ENCODE measurements at places on chromosomes 1 and 21.

- no peak for DNase-seq
These were observed 333.8 kb downstream of the PTPRU start for GRCh38 chr1:29569971-29570634.

GRCh38 chr1:156494309-156494895, 6.2 kb downstream of the MEF2D start:
- no peak for DNase-seq

- no peak for DNase-seq
These were observed 2.7 kb downstream of the VCAM1 start for GRCh38 chr1:100722221-100722620.

GRCh38 chr1:199182186-199182843, 543.5 kb downstream of the PTPRC start:
- no peak for DNase-seq

DNA sequence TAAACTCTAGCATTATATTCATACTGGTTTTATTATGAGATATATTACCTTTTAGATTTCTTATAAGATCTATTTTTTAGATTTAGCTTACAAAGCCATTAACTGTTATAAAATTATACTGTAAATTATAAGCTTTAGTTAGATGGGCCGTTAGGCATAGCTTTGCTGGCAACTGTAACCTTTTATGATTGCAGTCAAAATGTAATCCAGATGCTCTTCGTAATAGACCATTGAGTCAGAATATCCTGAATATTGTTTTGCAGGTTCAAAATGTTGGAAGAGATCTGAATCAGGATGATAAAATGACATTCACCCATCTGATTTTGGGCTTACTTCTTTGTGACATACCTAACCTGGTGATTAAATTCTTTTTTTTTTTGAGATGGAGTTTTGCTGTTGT, 20.9 kb downstream of the ITSN1 start:
- no peak for DNase-seq

- no peak for DNase-seq
These were observed 434.6 kb downstream of the SMYD3 start for GRCh38 chr1:246072456-246072955.

- no peak for DNase-seq
These were observed 1.5 kb upstream of the DNAJB4 start for GRCh38 chr1:78003070-78003746.

DNA sequence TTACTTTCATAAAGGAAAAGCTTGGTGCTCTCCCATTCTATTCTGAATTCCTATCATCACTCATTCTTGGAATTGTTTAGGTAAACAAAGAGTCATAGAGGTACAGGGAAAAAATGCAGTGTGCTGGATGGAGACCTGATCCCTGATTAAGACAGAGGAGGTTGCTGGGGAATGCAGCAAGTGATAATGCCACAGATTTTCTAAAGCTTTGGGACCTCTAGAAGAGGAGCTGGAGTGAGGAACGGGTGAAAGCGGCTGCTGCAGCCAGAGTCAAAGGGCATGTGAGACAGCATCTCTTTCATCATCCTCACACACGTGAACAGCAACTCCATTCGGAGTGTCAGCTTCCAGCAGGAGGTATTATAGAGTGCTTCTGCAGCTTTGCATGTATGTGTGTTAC, 54.9 kb upstream of the DIPK1A start:
- no peak for DNase-seq

- no peak for DNase-seq
These were observed 299.2 kb upstream of the USP25 start for GRCh38 chr21:15430577-15430976.

GRCh38 chr1:183093786-183094298, 70.6 kb downstream of the LAMC1 start:
- no peak for DNase-seq

Data from DMS79 (cell line).